NCI-H2029 treated with DMSO at 0.1 percent for 48 hours (cell line): ENCODE measurements at places on chromosomes 1 and 21.

- peak; percentile 84 for DNase-seq
Measured at GRCh38 chr1:88998716-88999115, 6.3 kb upstream of the KYAT3 start.

GRCh38 chr1:231938711-231939110, 312.1 kb downstream of the DISC1 start:
- no peak for DNase-seq

- DNase-seq, result no peak
Measured at GRCh38 chr1:115194506-115194905, 105.2 kb upstream of the TSPAN2 start.

- DNase-seq, result no peak
Measured at GRCh38 chr1:109929588-109930251, 19.1 kb downstream of the CSF1 start.

- no peak for DNase-seq
Measured at GRCh38 chr1:56218023-56218422, 361.3 kb downstream of the PLPP3 start.

DNA sequence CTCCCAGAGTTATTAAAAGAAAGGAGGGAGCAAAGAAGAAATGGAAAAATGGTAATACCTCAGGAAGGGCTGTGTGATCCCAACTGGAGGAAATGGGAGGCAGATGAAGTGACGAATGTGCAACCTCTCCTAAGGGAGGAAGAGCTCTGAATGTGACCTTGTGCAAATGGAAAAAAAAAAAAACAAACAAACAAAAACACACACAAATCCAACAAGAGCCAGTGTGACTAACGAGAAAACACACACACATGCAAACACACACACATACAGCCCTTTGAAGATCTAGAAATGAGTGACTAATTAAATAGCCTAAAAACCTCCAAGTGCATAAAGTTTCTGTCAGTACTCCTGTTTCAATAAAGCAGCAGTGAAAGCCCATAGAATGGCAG, 49.0 kb downstream of the CCN1 start:
- no peak for DNase-seq

GRCh38 chr1:183512450-183512849, 40.2 kb downstream of the SMG7 start:
- no peak for DNase-seq

- peak; percentile 38 for DNase-seq
Measured at GRCh38 chr1:61318319-61319125, 236.2 kb downstream of the NFIA start.

DNA sequence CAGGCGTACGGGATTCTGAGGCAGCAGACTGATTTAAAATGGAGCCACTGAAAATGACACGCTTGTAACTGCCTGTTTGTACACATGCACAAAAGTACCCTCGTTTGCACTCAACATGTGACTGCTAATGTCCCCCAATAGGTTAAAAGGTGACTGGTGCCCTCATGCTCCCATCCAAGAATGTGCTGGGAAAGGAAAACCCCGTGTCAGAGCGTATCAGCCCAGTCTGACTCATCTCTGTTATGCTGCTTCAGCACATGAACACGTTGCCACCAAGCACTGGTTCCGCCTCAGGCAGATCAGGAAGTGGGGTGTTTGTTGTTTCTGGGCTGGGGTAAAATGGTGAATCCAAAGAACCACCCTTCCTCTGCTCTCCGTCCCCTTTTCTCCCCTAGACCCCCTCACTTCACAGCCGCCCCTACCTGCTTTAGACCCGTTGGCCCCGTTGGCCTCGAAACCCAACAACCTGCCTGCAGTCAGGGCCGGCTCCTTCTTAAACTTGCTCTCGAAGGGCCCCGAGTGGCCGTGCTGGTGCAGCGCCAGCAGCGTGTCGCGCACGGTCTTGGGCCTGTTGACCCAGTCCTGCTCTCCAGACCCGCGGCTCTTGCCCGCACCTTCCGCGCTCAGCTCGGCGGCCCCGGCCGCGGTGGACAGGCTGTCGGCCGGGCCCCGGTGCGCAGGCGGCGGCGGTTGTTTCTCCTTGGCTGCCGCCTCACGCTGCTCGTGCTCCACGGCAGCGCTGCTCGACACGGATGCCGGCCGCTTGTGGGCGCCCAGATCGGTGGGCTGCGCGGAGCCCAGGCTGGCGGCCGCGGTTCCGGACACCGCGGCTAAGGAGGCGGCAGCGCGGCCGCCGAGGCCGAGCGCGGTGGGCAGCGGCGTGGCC, 1.7 kb downstream of the IRF2BP2 start:
- DNase-seq, result peak; percentile 64

DNA sequence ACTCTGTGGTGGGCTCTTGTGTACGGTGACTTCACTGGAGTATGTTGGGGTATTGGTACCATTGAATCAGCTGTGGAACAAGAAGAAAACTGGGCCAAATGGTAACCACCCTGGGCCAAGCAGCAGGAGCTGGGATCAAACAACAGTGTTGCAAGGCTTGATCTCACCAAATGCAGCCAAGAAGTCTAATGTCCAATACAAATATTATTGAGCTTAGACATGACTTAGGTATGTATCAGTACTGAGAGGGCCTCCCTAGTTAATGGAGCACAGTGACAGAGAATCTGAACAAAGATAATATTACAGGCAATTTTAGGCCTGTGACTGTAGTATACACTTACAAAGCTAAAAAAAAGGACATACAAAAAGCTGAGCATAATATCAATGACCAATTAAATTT, 604.8 kb downstream of the PLA2G4A start:
- no peak for DNase-seq

- no peak for DNase-seq
Measured at GRCh38 chr1:52633291-52633754, 355 bp downstream of the SHISAL2A start.

DNA sequence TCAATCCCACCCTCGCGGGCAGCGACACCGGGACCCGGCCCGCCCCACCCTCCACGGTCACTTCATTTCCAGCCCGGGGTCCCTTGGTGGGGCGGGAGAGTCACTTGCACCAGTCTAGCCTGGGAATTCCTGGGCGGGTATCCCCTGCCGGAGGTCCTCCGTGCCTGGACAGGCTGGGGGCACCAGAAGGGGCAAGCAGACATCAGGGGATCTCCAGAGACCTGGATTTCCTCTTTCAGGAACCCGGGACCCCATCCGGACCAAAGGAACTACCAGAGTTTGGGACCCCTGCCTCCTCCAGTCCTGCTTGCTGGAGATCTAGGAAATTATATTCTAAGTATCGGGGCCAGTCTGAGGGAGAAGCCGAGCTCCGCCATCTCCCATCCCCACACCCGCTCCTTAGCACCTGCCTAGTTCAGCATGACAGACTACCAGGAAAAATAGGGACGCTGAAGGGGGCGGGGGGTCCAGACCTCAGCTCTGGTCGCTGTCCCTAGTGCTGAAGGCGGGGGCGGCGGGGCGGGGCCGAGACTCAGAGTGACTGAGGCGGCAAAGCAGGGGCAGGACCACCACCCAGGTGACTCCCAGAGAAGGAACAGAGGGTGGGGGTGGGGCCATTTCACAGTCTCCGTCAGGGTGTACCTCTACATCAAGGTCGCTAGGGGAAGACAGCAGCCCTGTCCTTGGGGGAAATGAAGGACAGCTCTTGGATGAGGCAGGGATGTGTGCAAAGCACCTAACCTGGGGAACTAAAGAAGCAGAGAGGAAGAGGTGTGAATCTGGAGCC, 832 bp downstream of the HCN3 start:
- DNase-seq, result peak; percentile 9

DNA sequence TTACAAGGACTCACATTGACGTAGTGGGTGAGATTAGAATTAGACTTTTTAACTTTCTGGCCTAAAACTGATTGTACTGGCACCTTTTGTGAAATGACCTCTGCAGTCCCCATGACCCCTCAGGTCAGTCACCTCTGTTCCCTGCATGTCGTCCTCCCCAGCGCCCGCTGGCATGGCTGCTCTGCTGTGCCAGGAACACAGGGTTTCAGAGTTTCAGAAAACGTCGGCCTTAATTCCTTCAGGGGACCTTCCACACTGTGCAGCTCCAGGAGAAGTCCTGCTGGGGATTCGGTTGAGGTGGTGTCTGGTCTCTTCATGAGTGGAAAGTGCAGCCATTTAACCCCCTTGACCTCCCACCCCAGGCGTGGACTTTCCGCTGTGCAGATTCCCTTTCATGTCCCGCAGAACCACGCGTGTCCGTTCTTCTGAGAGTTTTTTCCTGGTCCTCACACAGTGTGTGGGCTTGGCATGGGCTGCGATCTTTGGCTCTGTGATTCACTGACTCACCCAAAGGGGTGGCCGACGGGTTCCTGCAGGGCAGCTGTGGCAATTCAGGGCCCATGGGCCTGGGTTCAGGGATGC, 158.4 kb upstream of the COL6A1 start:
- DNase-seq, result no peak

DNA sequence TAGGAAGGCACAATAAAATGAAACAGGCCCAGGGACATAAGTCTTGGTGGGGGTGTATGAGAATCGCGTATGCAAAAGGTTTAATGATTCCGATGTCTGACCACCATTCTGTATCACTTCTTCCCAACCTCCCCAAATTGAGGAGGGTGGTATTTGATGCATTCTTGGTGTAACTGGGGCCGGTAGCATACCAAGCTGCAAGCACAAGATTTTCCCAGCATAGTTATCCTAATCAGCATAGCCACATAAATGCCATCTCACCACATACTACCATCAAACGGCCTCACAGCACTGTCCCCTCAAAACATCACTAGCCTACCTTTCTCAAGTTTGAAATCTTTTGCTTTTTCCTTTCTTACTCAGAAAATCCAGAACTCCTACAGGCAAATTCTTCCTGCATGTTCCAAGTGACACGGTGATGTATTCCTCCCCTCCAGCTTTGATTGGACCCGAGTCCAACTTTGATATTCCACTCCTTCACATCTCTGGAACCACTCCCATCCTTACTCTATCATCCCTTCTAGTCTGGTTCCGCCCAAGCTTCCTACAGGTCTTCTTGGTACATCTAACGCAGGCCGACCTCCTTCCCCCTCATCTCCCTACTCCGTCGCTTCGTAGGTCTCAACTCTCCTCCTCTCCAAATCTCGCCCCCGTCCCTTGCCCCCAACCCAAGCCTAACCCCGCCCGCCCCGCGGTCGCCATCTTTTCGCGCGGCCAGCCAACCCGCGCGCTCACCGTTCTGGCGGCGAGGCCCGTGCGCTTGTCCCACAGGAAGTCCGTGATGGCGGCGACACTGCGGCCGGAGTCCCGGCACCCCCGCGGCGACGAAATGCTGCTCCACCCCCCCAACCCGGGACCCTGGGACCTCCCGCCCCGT, 600 bp downstream of the CLK2 start:
- DNase-seq, result no peak
